CD4-positive, alpha-beta T cell treated with Interleukin-21 for 1 hour (primary cell): ENCODE measurements at places on chromosomes 1 and 21.

GRCh38 chr1:228147151-228147693, 2.5 kb upstream of the GJC2 start:
- DNase-seq: no peak

DNA sequence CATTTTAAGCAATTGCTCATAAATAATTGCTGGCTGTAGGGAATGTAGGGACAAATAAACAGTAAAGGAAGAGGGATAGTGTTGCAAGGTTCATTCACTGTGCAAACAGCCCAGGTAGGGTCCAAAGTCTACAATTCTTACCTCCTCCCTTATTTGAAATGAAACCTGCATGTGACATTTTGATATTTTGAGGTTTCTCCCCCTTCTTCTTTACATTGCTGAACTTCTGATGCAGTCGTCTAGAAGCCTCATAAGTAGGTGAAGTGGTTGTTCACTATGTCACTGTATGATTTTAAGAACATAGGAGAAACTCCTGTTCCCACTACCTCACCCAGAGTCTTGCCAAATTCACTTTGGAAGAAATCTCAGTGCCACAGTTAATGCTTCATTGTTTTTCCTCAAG, 16.1 kb downstream of the F5 start:
- no peak for DNase-seq

DNA sequence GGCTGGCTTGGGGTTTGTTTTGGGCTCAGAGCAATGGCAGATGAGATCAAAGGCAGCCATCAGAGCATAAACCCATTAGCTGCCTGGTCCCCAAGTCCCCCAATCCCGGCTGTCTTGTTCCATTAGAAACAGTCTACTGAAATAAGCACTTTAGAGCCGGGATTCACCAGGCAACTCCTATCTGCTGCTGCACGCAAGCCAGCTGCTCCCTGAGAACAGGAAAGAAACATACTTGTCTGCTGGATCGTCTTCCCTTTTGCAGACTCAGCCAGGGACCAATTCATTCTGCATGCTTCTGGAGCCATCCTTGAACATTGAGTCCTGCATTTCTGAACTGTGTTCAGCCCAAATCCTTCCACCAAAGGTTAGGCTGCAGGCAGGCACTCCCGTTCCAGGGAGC, 21.8 kb downstream of the RXRG start:
- no peak for DNase-seq

- DNase-seq: peak; percentile 61
Observed at GRCh38 chr1:161071886-161072371, 2.2 kb upstream of the ARHGAP30 start.

GRCh38 chr1:18653367-18653766, 22.7 kb downstream of the PAX7 start:
- no peak for DNase-seq

GRCh38 chr1:153790313-153790965, 15.2 kb downstream of the SLC27A3 start:
- DNase-seq: no peak
